Stimulated activated CD4-positive, alpha-beta T cell treated with anti-CD3 and anti-CD28 coated beads, Interleukin-1b, Interleukin-23, amount 100 ng/mL, for 48 hours (primary cell): ENCODE measurements at places on chromosomes 5 and 9.
A peak's percentile ranks its signal among the peaks of the same experiment; 100 is the strongest.

- DNase-seq: no peak
Observed at GRCh38 chr5:174945853-174946252, 221.5 kb downstream of the MSX2 start.

DNA sequence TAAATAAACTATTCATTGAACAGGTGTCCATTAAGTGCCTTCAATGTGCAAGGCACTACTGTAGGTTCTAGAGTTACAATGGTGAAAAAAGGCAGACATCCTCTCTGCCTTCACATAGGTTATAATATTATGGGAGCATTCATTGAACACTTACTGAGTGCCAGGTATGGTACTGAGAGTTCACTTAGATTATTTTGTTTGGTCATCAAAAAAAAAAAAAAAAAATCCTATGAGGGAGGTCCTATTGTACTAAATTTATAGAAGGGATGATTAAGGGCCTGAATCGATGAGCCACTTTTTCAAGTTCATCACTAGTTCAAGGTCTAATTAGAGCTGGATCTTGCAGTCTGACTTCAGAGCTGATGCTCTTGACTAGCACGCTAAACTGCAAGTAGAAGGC lies 22.8 kb upstream of the PANK3 start:
- no peak for DNase-seq

- DNase-seq: no peak
Observed at GRCh38 chr5:54870271-54870670, 115.1 kb downstream of the ESM1 start.

DNA sequence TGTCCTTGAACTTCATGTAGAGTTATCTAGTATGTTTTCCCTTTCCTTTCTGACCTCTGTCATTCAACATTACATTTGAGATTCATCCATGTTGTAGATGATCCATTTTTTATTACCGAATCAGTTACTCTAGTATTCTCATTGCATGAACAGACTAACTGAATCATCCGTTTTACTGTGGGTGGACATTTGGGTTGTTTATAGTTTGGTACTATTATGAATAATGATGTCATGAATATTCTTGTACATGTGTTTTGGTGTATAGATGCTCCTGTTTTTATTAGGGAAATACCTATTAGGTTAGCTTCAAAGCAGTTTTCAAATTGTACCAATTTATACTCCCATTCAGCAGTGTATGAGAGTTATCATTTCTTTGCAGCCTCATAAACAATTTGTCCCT lies 94.3 kb upstream of the NIPAL4 start:
- no peak for DNase-seq

- no peak for DNase-seq
Observed at GRCh38 chr9:84788803-84789462, 119.4 kb downstream of the NTRK2 start.

DNA sequence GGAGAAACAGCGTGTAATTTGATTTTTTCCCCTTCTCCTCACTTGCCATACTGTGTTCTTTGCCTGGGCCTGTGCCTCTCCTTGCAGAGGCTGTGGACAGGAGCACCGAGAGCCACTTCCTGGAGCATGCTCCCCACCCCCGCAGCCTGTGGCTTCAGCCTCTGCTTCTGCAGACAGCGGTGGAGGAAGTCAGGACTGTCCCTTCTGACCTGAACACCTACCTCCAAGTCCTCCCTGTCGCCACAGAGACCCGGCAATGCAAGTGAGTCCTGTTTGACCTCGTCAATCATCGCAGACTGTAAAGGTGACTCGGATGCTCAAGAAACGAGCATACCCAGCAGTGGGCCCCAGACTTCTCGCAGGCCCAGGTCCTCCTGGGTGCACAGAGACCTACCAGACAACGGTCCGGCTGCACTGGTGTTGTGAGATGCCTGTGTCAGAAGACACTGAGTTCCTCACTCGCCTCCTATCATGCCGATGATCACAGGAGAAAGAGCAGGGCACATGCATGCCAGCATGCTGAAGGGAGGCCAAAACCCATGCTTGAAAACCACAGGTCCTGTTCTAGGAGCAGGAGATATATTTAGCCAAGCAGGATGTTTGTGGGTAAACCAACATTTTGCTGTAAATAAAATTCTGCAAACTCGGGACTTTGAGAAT lies 198.8 kb downstream of the AUH start:
- peak; percentile 72 for DNase-seq
